ENCODE measurements at places on chromosomes 4 and X.

DNA sequence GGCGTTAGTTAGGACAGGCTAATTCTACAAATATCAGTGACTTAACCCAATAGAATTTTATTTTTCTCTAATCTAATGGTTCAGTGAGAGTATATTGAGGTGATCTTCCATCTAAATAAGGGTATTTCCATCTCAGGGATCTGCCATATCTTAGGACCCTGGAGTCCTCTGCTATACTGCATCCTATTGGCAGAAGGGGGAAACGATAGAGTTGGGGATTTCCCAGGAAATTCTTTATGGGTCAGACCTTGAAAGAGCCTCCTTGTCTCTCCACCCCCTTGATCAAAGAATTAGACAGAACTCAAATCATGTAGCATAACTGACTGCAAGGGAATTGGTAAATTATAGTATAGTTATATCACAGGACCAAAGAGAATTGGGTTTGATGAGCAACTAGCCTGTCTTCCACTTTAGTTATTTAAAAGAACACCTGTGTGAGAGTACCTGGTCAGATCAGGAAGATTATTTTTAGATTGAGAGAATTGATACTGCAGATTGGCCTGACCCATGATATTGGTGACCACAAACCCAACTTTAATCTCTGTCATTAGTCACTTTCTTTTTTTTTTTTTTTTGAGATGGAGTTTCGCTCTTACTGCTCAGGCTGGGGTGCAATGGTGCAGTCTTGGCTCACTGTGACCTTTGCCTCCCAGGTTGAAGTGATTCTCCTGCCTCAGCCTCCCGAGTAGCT lies 25.6 kb downstream of the SMARCA5 start:
- peaks cover 66% of the 10 kb centered on the region for H3K36me3 ChIP-seq
- no peaks in the 10 kb centered on the region for H3K27me3 ChIP-seq
- H3K27ac ChIP-seq: no peak overlapping the region

GRCh38 chr4:126405369-126405982 lies 1090.7 kb downstream of the FAT4 start:
- no peak overlapping the region for H3K4me3 ChIP-seq
- no peaks in the 10 kb centered on the region for H3K36me3 ChIP-seq
- no peak overlapping the region for H3K27ac ChIP-seq
- DNase-seq: no peak

DNA sequence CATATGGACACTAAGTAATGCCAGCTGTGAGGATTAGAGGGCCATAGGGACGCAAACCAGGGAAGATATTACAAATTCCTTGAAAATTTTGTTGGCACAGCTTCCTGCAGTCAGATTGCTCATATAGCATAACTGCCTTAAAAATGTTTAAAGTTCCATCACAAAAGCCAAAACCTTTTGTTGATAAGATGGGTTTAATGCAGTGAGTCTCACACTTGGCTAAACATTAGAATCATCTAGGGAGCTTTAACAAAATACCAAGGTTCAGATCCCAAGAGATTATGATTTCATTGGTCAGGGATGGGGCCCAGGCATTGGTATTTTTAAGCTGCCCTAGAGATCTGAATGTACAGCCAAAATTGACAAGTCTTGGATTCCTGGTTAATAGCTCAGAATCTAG lies 376.5 kb upstream of the MAD2L1 start:
- H3K4me1 ChIP-seq: peaks cover 2% of the 10 kb centered on the region
- H3K27me3 ChIP-seq: peaks cover 12% of the 10 kb centered on the region
- H3K36me3 ChIP-seq: no peaks in the 10 kb centered on the region
- no peak for DNase-seq
- H3K27ac ChIP-seq: no peak overlapping the region
- no peak overlapping the region for H3K4me3 ChIP-seq

GRCh38 chrX:139200793-139201192 lies 329.7 kb upstream of the F9 start:
- no peak for DNase-seq
- no peak overlapping the region for H3K4me3 ChIP-seq
- no peaks in the 10 kb centered on the region for H3K4me1 ChIP-seq
- H3K27ac ChIP-seq: no peak overlapping the region
- peaks cover 30% of the 10 kb centered on the region for H3K27me3 ChIP-seq

GRCh38 chr4:67087897-67088296 lies 457.4 kb downstream of the CENPC start:
- DNase-seq: peak; percentile 55
- no peaks in the 10 kb centered on the region for H3K36me3 ChIP-seq

DNA sequence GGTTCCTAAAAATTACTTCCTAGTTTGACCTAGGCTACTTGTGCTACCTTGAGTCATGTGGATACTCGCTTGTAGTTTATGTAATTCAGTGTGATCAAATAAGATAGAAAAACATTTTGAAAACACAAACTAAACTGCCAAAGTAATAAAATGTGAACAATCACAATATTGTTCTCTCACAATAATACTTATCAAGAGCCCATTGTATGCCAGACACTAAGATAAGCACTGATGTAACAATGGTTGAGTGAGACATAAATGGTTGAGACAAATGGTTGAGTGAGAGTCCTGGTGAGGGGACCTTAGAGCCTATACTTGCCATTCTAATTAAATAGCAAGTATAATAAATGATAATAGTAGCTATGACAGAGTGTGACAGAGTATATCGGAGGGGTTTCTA lies 41.7 kb downstream of the RFC1 start:
- H3K36me3 ChIP-seq: peaks cover 63% of the 10 kb centered on the region
- H3K27ac ChIP-seq: no peak overlapping the region
- H3K4me3 ChIP-seq: no peak overlapping the region
- H3K27me3 ChIP-seq: no peaks in the 10 kb centered on the region
- H3K4me1 ChIP-seq: no peaks in the 10 kb centered on the region
- DNase-seq: no peak

DNA sequence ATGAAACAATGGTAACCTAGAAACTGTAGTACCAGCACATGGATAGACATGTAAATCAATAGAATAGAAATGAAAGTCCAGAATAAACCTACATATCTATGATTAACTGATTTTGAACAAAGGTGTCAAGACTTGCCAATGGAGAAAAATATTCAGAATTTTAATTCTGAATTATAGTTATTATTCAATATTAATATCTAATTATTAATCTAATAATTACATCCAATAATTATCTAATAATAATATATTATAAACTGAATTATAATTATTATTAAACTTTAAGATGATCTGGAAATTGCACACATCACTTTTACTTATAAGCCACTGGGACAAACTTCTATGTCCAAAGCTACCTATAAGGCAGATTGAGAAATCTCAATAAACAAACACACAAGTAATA lies 1365.2 kb upstream of the ADGRL3 start:
- H3K4me1 ChIP-seq: no peaks in the 10 kb centered on the region
- DNase-seq: no peak
- no peak overlapping the region for H3K4me3 ChIP-seq
- H3K27ac ChIP-seq: no peak overlapping the region

- no peaks in the 10 kb centered on the region for H3K36me3 ChIP-seq
- no peaks in the 10 kb centered on the region for H3K27me3 ChIP-seq
- no peak overlapping the region for H3K4me3 ChIP-seq
Observed at GRCh38 chrX:134738986-134739740, 80.9 kb upstream of the PLAC1 start.

- H3K4me3 ChIP-seq: no peak overlapping the region
- no peak overlapping the region for H3K27ac ChIP-seq
- DNase-seq: no peak
- H3K4me1 ChIP-seq: peaks cover 32% of the 10 kb centered on the region
- H3K27me3 ChIP-seq: no peaks in the 10 kb centered on the region
- no peaks in the 10 kb centered on the region for H3K36me3 ChIP-seq
Observed at GRCh38 chrX:45715748-45716147, 515.1 kb upstream of the DIPK2B start.

DNA sequence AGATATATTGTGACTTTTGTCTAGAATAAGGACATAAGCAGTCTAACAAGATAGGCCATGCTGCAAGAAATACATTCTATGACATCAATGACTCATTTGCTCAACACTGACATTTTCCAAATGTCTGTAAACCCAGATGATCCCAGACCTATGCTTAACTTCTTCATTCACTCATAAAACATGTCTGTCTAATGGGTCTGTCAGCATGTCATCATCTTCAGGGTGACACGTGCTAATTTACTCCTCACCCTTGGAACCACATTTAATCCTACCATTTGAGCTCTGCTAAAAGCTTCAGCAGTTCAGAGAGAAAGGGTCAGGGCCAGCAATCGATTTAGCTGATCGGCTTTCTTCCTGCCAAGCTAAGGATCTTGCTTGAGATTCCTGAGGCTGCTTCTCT lies 109.4 kb upstream of the MAP3K15 start:
- no peak for DNase-seq
- no peak overlapping the region for H3K4me3 ChIP-seq
- H3K36me3 ChIP-seq: peaks cover 17% of the 10 kb centered on the region
- H3K27ac ChIP-seq: peak overlapping the region; percentile 31
- no peaks in the 10 kb centered on the region for H3K27me3 ChIP-seq
- peaks cover 45% of the 10 kb centered on the region for H3K4me1 ChIP-seq

- H3K4me1 ChIP-seq: peaks cover 45% of the 10 kb centered on the region
- peaks cover 52% of the 10 kb centered on the region for H3K36me3 ChIP-seq
- peak; percentile 9 for DNase-seq
- H3K27ac ChIP-seq: peak overlapping the region; percentile 84
Observed at GRCh38 chr4:56469489-56470210, 2.2 kb downstream of the SRP72 start.

DNA sequence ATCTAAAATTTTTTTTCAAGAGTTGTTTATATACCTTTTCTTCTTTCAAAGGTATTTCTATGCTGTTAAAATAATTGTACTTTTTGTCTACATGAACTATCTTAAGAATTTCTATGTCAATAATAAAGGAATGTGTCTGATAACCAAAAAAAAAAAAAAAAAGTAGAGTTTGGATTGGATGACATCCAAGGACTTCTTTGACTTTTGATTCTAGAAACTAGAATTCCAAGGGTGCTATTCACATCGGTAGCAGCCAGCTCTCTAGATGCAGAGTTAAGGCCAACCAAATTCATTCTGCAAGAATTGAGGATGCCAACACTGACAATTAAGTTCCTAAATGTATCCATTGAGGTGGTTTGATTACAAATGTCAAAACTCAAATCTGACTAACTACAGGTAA lies 42.0 kb upstream of the PRKG2 start:
- H3K36me3 ChIP-seq: no peaks in the 10 kb centered on the region
- no peak for DNase-seq
- H3K27ac ChIP-seq: no peak overlapping the region

GRCh38 chr4:16161851-16162408 lies 64.3 kb downstream of the TAPT1 start:
- H3K4me3 ChIP-seq: no peak overlapping the region
- DNase-seq: no peak
- H3K36me3 ChIP-seq: peaks cover 33% of the 10 kb centered on the region
- no peak overlapping the region for H3K27ac ChIP-seq

- no peak overlapping the region for H3K4me3 ChIP-seq
- H3K27ac ChIP-seq: no peak overlapping the region
- peaks cover 5% of the 10 kb centered on the region for H3K27me3 ChIP-seq
- DNase-seq: no peak
Observed at GRCh38 chr4:38531141-38531727, 132.8 kb upstream of the KLF3 start.

DNA sequence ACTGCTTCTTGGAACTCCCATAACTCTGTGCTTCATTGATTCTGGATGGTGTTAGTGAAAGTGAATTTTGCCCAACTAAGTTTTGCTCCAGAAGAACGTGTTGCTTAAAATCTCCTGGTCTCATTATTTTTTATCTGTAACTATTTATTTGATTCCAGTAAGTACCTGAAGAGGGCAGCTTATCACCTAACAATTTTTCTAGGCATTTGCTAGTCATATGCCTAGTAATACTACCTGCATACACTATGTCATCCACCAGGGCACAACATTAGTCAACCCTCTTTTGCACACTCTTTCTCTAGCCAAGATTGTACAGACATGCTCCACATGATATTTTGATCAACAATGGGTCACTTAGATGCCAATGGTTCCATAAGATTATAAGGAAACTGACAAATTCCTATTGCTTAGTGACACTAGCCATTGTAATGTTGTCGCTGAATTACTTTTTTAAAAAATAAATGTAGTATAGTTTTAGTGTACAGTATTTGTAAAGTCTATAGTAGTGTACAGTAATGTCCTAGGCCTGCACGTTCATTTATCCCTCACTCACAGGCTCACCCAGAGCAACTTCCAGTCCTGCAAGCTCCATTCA lies 499.9 kb upstream of the AADAT start:
- H3K4me3 ChIP-seq: no peak overlapping the region
- no peaks in the 10 kb centered on the region for H3K27me3 ChIP-seq
- no peaks in the 10 kb centered on the region for H3K36me3 ChIP-seq
- no peak overlapping the region for H3K27ac ChIP-seq

GRCh38 chrX:41482154-41482850 lies 35.2 kb downstream of the NYX start:
- H3K4me1 ChIP-seq: peaks cover 2% of the 10 kb centered on the region

GRCh38 chr4:169658196-169658595 lies 37.8 kb downstream of the CLCN3 start:
- no peak overlapping the region for H3K4me3 ChIP-seq
- H3K36me3 ChIP-seq: peaks cover 15% of the 10 kb centered on the region
- H3K27me3 ChIP-seq: no peaks in the 10 kb centered on the region

- no peak for DNase-seq
- H3K36me3 ChIP-seq: peaks cover 22% of the 10 kb centered on the region
- H3K27ac ChIP-seq: no peak overlapping the region
- no peaks in the 10 kb centered on the region for H3K27me3 ChIP-seq
- peaks cover 50% of the 10 kb centered on the region for H3K4me1 ChIP-seq
Observed at GRCh38 chrX:24166078-24166477, 16.5 kb downstream of the ZFX start.

DNA sequence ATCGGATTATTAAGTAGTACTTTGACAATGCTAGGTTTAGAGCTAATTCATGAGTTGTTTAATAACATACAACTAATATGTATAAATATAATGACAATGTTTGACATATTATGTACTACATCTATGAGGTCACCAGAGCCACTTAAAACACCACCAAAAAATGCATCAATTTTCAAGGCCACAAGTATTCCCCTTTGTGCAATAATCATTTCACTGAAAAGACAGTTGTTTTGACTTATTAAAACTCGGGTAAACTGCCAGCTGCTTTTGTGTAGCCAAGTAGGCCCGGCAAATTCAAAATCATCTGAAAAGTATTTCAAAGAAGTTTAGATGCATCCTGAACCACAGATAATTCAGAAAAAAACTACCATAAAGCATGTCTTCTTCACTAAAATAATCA lies 48.7 kb downstream of the CLOCK start:
- peaks cover under 1% of the 10 kb centered on the region for H3K4me1 ChIP-seq
- H3K27me3 ChIP-seq: no peaks in the 10 kb centered on the region
- DNase-seq: no peak
- no peak overlapping the region for H3K4me3 ChIP-seq
- peaks cover 12% of the 10 kb centered on the region for H3K36me3 ChIP-seq
- no peak overlapping the region for H3K27ac ChIP-seq

DNA sequence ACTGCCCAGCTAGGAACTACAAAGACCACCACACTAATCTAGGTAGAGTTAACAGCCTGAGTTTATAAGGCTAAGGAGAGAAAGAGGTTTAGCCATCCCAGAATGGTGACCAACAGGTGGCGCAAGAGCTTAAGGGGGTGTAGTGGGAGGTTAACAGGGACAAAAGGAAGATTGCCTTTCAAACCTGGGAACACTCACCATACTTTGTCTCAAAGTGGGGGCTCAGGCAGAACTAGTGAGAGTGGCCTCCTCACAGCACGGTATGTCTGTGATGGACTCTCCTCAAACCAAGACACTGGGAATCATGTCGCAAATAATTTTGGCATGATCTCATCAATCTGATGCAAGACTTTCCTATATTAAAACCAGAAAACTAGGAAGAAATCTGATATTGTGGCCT lies 23.4 kb downstream of the CCNI start:
- no peak overlapping the region for H3K4me3 ChIP-seq
- DNase-seq: peak; percentile 42
- H3K27ac ChIP-seq: no peak overlapping the region

All from activated CD4-positive, alpha-beta T cell treated with anti-CD3 and anti-CD28 coated beads, Interleukin-2, amount 10 ng/mL, durations not matched to agents 7 days and 5 days (primary cell).